Activated effector memory CD4-positive, alpha-beta T cell treated with Interleukin-2 at 50 U/mL for 16 hours (primary cell): ENCODE measurements at places on chromosomes 12 and 14.

- DNase-seq = no peak
Measured at GRCh38 chr14:45246691-45247090, 6.3 kb downstream of the MIS18BP1 start.

- DNase-seq = no peak
Measured at GRCh38 chr14:58639842-58640484, 2.2 kb downstream of the DACT1 start.

DNA sequence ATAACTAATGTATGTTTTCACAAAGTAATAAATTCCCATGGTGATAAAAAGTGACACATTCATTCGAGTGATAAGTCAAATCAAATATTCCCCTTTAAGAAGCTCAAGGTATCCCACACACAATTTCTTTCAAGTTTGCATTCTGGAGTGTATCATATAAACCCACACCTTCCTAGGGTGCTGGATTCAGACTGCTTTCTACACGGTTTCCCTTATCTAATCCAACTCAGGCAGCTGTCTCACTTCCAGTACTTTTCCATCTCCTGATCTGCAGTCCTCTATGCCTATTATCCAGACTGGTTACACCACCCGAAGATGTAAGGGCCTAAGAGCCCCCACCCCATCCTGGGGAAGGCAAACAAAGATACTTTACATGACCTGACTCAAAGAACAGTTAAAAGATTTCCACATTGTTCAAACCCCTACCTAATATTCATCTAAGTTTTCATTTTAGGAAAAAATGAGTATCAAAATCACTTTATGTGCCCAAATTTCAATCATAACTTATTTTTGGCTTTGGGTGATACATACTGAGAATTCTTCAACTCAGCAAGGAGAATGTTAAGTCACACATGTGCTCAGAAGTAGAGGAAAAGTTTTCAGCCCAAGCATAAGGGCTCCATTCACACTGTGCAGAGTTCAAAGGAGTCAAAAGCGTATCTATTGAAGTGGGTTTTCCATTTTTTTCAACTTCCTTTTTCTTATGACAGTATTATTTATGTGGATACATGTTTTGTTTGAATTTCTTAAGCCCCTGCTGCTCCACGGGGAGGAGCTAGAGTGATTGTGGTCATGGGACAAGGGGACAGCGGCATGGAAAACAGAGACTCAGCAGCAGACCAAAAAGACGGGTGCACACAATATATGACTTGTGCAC lies 41.8 kb downstream of the CORO1C start:
- DNase-seq = no peak

- DNase-seq = no peak
Measured at GRCh38 chr12:64656429-64656828, 46.1 kb downstream of the RASSF3 start.

GRCh38 chr14:87430214-87430613 lies 562.8 kb downstream of the GALC start:
- DNase-seq = no peak

DNA sequence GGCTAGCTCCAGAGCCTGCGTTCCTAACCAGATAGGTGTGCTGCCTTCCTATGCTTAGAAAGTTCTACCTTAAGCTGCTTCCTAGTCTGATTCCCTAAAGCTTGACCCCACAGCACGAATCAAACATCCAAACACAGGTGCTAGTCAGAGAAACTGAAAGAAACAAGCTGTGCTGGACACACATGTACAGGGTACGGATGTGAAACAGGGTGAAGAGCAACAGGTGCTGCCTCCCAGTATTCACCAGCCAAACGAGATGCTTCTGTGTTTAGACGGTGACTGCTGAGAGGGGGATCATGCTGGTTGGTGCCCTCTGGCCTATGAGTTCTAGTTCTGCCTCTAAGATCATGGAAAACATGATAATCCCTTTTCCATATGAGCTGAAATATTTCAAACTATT lies 105.3 kb downstream of the GRIP1 start:
- no peak for DNase-seq

- no peak for DNase-seq
Measured at GRCh38 chr12:78917513-78917912, 52.9 kb downstream of the SYT1 start.

DNA sequence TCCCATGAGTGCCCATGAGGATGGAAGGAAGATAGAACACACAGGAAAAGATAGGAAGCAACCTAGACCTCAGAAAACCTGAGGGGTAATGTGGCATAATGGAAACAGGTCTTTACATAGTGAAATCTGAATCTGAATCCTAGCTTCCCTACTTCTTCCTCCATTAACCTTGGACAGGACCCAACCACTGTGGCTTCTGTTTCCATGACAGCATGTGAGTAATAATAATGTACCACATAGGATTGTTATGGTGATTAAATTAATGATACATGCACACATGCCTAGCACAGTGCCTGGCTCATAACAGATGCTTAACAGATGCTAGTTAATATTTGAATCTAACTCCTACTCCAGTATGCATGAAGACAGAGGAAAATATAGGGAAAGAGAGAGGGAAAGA lies 11.2 kb downstream of the TTC9 start:
- DNase-seq = no peak

DNA sequence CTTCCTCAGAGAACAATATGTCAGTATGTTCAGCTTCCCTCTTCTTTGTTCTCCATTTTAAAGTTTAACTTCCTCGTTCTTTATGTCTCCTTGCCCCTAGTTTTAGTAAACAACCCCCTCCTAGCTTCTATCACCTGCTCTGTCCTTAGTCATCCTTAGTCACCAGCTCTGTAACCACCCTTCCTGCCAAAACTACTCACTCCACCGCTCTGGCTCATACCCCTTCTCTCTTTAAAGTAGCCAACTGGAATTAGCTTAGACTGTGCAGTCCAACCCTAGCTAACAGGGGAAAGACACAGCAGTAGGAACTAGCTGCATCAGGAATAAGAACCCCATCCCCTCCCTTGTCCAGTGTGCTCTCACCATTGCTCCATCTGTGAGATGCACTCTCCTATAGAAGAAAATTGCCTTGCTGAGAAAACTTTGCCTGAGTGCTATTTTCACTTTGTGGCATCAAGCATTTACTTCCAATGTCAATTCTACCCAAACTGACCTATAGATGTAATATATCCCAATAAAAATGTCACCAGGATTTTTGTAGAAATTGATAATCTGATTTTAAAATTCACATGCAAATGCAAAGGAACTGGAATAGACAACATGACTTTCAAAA lies 603.2 kb downstream of the C12orf50 start:
- DNase-seq = no peak

DNA sequence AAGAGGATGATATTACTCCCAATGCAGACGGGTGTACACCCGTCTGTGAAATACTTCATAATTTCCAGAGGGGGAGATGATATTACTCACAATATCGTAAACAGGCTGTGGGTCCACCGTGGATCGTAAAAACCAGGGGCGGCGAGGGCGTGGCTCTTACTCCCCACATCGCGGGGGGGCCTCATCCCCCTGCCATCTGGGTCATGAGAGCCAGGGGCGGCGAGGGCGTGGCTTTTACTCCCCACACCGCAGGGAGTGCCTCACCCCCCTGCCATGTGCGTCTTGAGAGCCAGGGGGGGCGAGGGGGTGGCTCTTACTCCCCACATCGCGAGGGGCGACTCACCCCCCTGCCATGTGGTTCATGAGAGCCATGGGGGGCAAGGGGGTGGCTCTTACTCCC lies 86.2 kb upstream of the GNG2 start:
- no peak for DNase-seq

GRCh38 chr14:71534506-71534905 lies 397.7 kb upstream of the RGS6 start:
- no peak for DNase-seq

DNA sequence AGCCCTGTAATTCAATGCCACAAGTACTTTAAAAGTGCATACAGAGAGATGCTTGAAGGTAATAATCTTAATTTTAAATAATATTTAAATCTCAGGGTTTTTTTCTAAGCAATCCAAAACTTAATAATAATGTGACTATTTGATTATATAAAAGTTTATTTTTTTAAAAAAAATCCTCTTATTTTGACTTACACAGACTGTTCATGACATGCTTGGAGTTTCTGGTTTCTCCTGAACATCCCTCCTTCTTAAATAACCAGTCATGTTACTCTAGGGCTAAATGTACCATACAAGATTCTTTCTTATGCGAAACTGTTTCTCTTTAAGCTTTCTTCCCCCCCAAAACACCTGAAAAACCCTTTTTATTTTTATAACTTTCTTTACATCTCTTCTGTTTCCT lies 58.2 kb upstream of the SLC2A13 start:
- no peak for DNase-seq

DNA sequence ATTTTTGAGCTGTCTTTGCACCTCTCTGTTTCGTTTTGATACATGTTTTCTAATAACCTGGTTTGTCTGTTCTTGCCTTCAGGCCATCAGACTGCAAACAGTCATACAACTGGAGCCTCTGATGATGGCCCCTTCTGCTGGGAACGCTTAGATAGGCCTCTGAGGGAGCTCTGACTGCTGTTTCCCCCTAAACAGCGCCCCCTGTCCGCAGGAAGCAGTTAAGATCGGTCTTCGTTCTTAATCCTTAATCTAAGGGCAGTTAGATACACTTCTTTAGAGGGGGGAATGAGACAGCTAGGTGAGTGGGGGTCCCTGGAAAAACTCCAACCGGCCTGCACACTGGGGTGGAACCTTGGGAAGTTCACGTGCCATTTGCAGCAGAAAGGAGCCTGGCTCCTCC lies 1338.8 kb upstream of the SEL1L start:
- DNase-seq = no peak

GRCh38 chr12:6463216-6463615 lies 7.3 kb downstream of the VAMP1 start:
- DNase-seq = no peak

DNA sequence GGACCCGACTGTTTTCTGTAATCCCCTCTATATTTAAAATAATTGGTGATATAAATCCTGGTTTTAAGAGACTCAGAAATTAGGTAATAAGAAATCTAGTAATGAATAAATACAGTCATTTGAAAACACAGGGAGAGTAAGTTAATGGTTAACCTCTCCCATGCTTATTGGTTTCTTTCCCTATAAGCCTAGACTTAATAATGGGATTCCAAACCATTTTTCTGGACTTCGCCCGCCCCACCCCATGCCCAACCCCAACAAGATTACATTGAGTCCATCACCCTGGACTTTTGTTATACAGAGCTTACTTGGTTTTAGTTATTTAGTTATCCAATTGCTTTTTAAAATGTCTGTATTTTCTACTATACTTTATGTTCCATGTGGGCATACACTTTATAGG lies 98.7 kb downstream of the WIF1 start:
- no peak for DNase-seq

- no peak for DNase-seq
Measured at GRCh38 chr12:121748571-121749265, 36.2 kb downstream of the TMEM120B start.

DNA sequence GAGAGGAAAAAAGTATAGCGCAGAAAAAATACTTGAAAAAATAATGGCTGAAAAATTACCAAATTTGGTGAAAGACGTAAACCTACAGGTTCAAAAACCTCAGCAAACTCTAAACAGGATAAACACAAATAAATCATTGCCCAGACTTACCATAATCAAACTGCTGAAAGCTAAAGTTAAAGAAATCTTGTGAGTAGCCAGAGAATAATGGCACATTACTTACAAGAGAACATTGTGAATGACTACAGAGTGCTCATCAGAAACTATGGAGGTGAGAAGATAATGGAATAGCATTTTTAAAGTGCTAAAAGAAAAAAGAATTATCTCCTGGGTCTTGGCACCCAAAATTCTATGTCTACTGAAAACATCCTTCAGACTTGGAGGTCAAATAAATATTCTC lies 36.0 kb downstream of the ATF1 start:
- no peak for DNase-seq

DNA sequence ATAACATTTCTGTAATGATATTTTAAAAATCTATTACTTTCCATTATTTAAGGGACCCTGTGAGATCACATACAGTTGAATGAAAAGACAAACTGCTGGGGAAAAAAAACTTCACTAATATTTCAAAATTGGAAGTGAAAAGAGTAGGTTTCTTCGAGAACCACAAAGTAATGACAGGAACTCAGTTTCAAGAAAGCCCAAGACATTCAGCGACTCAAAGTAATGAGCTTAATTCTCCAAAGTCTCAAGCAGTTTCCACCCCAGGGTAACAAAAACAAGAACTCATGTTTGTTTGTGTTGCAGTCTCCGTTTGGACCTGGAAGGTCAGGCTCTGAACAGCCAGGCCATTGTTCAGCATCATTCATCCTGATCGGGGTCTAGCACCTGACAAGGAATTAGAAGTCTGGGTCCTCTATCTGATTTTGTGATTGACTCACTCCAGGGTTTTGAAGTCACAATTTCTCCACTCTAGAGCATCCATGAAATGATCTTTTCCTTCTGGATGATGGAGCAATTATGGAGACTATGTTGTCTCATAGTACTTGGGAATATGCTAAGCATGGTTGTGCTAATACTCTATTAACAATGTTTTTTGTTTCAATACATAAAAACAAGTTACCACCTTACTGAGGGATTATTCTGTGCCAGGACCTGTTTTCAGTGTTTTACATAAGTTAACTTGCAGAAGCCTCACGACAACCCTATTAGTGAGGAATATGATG lies 126.9 kb downstream of the SLC25A21 start:
- DNase-seq = no peak

GRCh38 chr14:71613168-71613567 lies 319.1 kb upstream of the RGS6 start:
- no peak for DNase-seq

GRCh38 chr12:71061451-71061850 lies 96.3 kb downstream of the TSPAN8 start:
- DNase-seq = no peak

DNA sequence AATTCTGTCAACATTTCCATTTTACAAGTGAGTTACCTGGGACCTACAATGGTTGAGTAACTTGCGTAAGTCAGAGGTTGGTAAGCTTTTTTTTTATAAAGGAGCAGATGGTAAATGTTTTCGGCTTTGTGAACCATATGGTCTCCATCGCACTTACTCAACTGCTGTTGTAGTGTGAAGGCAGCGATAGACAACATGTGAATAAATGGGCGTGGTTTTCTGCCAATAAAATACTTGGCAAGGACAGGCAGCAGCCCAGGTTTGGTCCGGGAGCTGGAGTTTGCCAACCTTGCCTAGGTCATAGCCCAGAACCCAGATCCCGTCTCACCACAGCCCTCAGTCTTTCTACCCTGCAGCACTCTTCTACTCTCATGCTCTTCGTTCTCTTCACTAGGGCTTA lies 6.3 kb downstream of the DDX55 start:
- DNase-seq = no peak

DNA sequence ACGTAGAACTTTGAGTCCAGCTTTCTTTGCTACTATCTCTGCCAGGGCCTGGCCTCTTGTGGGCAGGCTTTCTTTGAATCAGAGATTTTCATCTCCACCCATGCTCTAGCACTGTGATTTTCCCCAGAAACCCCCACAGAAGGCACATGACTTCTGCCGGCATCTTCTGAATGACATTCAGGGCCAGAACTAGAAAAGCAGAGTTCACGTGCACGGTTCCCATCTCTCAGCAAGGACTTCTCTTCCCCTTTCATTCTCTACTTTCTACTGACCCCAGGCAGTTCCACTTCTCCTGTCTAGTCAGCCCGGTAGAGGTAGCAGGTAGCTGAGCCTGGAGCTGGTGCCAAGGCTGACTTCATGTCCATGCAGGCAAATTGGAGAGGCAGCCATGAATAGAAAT lies 26.9 kb downstream of the BATF start:
- DNase-seq = no peak
